Urinary bladder (tissue), 4 donors: ENCODE measurements at places on chromosomes 6 and 20. TPM values are rescaled to one million over a fixed set of nuclear protein-coding genes. Genes with fewer than 3 reads are reported as not detected.

Gene ADAT2
- 6.9 TPM for total RNA-seq

Gene BEND6
- total RNA-seq, result 12.8 TPM

Gene CRYBG1
- 32.4 TPM for total RNA-seq

Gene TAP2
- 14.0 TPM for total RNA-seq

Gene PPP1R11
- 13.5 TPM for total RNA-seq
